ENCODE measurements at places on chromosomes 12 and 14.
A peak's percentile ranks its signal among the peaks of the same experiment; 100 is the strongest.

DNA sequence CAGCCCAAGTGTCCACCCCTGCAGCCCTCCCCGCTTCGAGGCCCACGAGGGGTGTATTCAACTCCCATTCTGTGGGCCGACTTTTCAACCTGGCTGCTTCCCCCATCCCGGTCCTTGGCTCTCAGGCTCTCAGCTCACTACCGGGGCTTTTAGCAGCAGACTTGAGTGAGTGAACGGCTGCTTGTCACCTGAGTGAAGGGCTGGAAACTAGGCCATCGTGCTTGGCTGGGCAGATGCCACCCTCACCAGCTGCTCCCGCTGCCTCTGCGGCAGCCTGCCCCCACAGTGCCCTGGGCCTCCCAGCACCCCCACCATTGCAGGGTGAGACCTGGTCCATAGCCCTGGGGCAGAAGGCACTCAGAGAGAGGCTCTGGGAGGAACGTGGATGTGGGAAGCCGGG is 59.9 kb downstream of the SLC6A12 start:
- no peak for DNase-seq

DNA sequence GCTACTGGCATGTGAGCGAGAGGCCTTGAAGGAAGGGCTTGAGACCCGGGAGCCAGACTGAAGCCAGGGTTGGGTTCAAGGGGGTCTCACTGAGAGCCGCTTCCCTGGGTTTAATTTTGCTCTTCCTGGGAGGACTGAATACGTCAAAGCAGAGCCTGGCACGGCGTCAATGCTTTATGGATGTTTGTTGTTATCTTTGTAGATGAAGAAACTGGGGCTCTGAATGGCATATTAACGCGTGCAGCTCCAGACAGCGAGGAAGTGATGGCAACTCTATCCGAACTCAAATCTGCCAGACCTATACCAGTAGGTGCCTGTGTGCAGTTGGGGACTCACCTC is 152.8 kb upstream of the PARP11 start:
- DNase-seq: no peak

- no peak for DNase-seq
Observed at GRCh38 chr12:105329926-105330282, 587 bp upstream of the C12orf75 start.

GRCh38 chr12:8886502-8887284 is 27.6 kb upstream of the PHC1 start:
- no peak for DNase-seq

GRCh38 chr12:54337280-54337842 is 12.4 kb downstream of the COPZ1 start:
- DNase-seq: no peak

GRCh38 chr14:102910442-102910841 is 12.0 kb upstream of the AMN start:
- DNase-seq: no peak

GRCh38 chr14:98711453-98711852 is 560.5 kb downstream of the BCL11B start:
- DNase-seq: no peak

DNA sequence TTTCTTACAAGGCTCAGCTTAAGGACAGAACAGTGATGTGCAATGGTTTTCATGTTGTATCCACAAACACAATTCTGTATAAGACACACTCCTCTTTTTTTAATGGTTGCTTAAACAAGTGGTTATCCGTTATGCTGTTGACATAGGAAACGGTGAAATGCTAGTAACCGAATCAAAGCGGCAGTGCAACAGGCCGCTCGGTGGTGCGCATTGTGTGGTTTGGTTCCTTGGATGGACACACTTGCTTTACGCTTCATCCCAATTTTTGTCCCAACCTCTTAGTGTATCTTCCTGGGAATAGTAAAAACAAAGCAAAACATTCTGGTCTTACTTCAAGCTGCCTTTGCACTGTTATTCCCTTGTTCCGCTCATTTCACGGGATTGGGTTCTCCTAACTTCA is 650 bp upstream of the PTGER2 start:
- no peak for DNase-seq

- no peak for DNase-seq
Observed at GRCh38 chr12:84802161-84802560, 110.4 kb downstream of the SLC6A15 start.

- no peak for DNase-seq
Observed at GRCh38 chr14:51082349-51082748, 12.6 kb downstream of the TRIM9 start.

DNA sequence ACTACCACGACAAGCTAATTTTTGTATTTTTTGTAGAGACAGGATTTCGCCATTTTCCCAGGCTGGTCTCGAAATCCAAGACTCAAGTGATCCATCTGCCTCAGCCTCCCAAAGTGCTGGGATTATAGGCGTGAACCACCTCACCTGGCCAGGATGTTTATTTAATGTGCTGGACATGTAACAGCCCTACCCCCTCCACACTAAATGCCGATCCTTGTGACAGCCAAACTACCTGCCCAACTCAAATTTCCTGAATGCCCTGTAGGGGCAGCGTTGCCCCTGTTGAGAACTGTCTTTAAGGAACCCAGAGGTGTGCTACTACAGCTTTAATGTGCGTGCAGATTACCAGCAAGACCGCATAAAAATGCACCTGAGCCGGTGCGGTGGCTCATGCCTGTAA is 48.1 kb downstream of the KCNK13 start:
- no peak for DNase-seq

DNA sequence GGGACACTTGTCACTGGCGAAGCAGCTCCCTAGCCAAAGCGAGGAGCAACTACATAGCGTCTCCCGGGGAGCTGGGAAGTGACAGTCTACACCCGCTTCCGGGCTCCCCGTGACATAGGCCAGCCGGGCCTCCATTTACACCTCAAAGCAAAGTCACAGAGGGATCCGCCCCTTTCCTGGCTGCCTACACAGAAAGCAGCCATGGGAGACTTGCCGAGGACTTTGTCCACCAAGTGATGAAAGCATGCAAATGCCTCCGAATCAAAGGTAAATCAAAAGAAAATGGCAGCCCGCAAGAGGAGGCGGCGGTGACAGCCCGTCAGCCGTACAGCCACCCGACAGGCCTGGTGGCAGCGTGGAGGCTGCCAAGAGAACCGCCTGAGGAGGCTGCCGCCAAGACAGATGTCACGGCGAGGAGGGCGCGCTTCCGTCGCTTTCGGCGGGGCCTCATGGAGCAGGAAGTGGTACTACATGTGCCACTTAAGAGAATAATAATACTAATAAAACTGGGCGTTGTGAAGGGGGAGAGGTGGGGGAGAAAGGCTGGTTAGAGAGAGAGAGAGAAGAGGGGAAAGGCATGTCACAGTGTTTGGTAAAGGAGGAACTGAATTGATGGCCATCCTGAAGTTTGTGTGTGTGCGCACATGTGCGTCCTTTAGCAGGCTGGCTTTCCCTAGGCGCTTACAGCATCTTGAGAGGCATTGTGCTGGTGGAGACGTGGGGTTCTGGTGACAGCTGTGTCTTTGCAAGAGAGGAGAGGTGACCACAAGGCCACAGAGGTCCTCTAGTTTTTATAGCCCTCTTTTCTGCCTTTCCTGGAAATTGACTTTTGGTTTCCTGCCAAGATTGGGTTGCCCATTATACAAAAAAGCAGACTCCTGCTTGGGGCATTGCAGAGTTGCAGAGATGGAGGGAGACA is 661.7 kb downstream of the VRK1 start:
- DNase-seq: peak; percentile 68

DNA sequence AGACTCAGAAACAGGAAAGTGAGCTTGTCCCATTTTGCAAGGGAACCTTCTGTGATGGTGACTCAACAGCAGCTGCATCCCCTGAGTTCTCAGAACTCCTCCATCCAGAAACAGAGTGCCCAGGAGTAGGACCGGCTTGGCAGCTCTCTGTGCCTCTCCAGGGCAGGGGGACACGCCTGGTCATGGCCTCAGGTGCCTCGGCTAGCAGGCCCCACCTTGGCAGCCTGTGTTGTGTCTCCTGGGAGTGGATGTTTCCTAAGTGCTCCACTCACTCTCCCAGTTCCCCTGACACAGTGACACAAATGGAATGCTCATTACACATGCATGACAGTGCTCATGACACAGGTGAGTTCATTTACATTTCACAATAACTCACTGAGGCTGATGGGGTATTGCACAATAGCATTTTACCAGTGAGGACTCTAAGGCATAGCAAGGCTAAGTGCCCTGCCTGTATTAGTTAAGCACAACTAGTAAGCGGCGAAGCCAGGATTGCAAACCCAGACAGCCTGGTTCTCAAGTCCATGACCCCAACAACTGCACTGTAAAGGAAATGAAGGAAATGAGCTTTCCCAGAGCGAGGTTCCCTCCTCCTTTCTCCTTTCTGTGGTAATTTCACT is 47.4 kb downstream of the CALM1 start:
- no peak for DNase-seq

- DNase-seq: no peak
Observed at GRCh38 chr14:37202265-37202664, 4.5 kb downstream of the MIPOL1 start.

GRCh38 chr12:120763250-120763649 is 37.6 kb downstream of the ACADS start:
- DNase-seq: no peak

- no peak for DNase-seq
Observed at GRCh38 chr12:57046947-57047890, 2.7 kb downstream of the MYO1A start.

- no peak for DNase-seq
Observed at GRCh38 chr14:50064993-50065392, 51.4 kb downstream of the VCPKMT start.
